ENCODE measurements at places on chromosomes 6 and 20.

GRCh38 chr6:140230282-140230681 lies 855.8 kb upstream of the CITED2 start:
- no peak for DNase-seq

DNA sequence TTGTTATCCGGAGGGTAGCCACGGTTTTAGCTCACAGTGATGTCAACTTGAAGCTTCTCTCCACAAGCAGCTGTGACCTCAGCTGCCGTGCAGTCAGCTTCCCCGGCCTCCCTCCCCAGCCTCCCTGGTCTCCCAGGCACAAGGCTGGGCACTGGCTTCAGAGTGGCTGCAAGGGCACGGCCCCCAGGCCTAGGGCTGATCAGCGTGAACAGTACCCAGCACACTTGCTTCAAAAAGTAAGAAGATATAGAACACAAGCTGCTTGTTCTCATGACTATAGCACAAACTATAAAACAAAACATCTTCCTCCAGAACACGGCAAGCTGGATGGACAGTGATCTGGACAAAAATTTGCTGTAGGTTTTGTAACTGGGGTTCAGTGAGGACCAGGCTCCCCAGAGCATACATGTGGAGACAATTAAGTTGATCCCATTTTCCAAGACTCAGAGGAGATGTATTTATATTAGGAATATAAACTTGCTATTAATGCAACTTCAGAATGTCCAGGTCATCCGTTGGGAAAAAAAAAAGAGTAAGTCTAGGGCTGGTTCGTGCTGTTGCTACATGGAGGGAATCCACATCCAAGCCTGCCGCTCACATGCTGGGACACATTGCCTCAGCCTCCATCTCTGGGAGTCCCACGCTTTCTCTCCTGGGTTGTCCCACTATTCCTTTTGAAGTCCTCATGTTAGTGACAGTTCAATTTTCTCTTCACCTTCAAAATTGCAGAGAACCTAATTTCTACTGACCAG lies 199.4 kb upstream of the THBS2 start:
- no peak for DNase-seq

DNA sequence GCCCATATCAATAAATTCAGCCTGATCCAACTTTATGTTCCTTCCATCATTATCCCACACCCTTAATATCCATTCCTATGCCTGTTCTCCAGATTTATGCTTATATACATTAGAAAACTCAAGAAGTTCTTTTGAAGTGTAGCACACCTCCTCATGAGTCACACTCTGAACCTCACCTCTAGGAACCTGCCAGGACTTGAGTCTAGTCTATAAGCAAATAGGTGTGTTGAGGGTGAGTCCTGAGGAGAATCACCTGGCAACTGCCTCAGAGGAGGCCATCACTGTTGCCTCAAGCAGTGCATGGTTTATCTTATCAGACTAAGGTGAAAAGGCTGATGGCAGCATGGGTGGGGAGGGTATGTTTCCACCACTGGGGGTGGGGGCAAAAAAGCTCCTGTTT lies 496.7 kb downstream of the C6orf118 start:
- DNase-seq, result no peak

GRCh38 chr6:72504406-72504805 lies 117.5 kb upstream of the KCNQ5 start:
- no peak for DNase-seq

- DNase-seq, result no peak
Observed at GRCh38 chr20:59748619-59749191, 144.4 kb downstream of the PHACTR3 start.

GRCh38 chr6:39493174-39493573 lies 170.7 kb upstream of the KCNK16 start:
- DNase-seq, result no peak

GRCh38 chr6:45464685-45465084 lies 87.0 kb upstream of the SUPT3H start:
- no peak for DNase-seq

- DNase-seq, result no peak
Observed at GRCh38 chr6:150403458-150404246, 34.8 kb downstream of the IYD start.

DNA sequence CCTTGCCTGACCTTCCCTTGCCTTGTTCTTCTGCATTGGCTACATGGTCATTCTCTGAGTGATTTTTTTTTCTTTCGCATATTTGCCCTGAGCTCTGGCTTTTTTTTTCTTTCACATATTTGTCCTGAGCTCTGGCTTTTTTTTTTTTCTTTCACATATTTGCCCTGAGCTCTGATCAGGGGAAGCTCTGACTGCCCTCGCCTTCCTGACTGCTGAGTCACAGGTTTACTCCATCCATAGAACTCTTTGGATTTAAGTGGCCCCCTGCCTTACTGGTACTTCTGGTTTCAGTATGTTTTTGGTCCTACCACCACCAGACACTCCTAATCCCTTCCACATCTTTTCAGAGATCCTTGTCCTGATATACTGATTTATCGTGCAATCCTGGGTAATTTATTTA lies 201.1 kb downstream of the OGFRL1 start:
- DNase-seq, result no peak

GRCh38 chr20:10322073-10323012 lies 103.7 kb downstream of the SNAP25 start:
- DNase-seq, result no peak

- DNase-seq, result no peak
Observed at GRCh38 chr6:250676-251075, 41.6 kb upstream of the DUSP22 start.

- no peak for DNase-seq
Observed at GRCh38 chr6:25197111-25197510, 82.1 kb upstream of the CARMIL1 start.

- peak; percentile 19 for DNase-seq
Observed at GRCh38 chr6:158963020-158963808, 36.8 kb downstream of the RSPH3 start.

DNA sequence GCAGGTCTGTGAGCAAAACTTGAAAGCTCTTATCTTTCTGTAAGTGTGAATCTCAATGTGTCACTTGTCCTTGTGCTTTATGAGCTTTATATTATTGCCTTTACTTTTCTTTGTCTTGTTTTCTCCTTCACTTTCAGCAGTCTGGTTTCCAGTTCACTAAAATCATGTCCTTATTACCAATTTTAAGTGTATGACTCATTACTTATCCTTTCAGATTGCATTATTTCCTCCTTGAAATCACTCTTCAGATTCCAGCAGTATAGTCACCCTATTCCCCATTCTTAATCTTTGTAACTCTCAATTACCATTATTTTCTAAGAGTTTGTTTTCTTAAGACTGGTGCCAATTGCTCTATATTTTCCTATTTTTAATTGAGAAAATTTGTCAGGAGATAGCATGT lies 117.4 kb upstream of the GRIK2 start:
- no peak for DNase-seq

- DNase-seq, result peak; percentile 26
Observed at GRCh38 chr20:4898282-4899244, 102.7 kb downstream of the SLC23A2 start.

DNA sequence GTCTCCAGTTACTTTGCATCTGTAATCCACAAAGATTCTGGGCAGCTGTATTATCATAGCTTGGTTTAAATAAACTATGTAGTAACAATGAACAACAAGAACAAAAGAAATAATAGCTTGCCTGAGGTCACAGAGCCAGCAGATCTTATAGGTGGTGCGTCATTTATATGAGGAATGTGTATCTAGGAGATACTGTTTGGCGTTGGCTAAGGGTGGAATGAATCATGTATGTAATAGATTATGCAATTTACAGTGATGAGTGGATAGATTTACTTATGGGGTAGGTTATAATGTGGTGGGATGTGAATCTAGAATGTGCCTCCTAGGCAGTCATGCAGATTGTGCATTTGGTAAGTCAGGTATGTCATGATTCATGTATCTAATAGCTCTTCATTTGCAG lies 42.8 kb downstream of the HNF4A start:
- DNase-seq, result no peak

DNA sequence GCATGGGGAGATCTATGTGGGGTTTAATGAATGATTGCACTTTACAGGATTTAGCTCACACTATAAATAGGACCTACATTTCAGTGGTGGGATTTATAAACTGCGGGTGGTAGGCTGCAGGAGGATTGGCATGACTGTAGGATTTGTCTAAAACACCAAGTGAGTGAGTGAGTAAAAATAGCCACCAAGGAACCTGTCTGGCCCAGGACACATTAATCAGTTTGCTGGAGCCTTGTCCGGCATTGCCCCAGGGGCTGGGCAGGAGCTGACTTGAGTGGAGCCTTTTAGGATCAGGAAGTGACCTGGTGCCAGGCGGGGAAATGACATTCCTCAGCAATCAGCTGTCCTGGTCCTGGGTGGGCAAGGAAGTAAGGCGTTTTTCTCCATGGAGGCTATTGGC lies 278.7 kb upstream of the PRND start:
- no peak for DNase-seq

DNA sequence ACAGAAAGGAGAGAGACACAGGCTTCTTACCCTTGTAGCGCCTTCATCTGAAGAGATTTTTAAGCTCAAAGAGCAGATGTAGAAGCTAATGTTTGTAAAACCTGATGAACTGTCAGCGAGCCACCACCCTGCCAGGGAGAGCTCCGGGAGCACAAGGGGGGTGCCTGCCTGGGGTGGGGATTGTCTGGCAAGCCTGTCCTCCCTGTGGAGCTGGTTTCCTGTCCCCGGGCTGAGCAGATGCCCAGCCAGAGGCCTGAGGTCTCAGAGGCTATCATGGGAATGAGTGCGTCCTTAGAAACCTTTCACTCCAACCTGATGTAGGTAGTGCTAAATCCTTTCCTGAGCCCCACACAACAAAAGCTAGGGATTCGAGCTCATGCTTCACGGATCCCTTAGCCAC lies 41.9 kb upstream of the NR2E1 start:
- no peak for DNase-seq

GRCh38 chr6:144320741-144321140 lies 35.6 kb downstream of the UTRN start:
- DNase-seq, result no peak

DNA sequence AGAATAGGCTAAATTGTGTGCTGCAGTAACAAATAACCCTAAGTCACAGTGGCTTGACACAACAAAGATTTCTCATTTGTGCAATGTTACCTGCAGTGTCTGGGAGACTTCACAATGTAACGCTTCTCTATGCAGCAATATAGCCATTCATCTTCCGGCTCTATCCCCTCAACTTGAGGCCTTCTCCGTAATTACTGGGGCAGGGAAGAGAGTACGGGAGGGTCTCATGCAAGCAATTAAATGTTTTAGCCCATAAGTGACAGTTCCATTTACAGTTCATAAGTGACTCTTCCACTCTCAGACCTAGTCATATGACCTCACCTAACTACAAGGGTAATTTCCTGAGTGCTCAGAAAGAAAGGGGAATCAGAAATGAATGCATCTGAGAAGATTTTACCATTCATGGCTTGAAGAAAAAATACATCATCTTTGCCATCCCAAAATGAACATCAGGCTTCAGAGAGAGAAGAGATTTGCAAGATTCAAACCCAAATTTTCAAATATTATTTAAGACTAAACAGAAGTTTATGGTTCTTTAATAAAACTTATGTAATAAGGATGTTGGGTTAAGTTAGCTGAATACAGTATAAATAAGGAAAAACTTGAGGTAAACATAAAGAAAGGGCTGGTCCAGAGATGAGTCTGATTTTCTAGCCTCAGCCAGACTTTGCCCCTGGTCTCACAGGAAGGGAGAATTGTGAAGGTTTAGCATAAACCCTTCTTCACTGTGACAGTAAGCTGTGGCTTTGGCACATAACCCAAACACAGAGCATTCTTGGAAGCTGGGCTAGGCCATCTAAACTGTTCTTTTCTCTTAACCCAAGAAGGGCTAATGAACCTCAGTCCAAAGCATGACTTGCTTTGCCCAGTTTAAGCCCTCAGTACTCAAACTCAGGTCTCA lies 13.3 kb downstream of the GPR6 start:
- DNase-seq, result no peak

Measured in NB4 (cell line).